ENCODE measurements at places on chromosomes 1 and 21.

DNA sequence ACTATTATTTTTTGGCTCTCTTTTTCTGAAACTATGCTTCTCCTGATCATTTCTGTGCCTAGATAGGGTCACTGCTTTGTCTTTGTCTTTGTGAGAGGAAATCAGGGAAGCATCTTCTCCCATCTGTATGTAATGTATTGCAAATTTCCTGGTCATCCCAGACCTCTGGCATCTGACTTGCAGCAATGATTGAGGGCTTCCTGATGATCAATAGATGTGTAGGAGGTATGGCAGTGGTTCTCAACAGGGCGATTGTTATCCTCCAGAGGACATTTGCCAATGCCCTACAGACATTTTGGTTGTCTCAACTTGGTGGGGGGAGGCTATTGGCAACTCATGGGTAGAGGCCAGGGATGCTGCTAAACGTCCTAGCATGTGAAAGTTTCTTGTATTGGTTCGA, 64.7 kb downstream of the RGL1 start:
- DNase-seq = no peak

DNA sequence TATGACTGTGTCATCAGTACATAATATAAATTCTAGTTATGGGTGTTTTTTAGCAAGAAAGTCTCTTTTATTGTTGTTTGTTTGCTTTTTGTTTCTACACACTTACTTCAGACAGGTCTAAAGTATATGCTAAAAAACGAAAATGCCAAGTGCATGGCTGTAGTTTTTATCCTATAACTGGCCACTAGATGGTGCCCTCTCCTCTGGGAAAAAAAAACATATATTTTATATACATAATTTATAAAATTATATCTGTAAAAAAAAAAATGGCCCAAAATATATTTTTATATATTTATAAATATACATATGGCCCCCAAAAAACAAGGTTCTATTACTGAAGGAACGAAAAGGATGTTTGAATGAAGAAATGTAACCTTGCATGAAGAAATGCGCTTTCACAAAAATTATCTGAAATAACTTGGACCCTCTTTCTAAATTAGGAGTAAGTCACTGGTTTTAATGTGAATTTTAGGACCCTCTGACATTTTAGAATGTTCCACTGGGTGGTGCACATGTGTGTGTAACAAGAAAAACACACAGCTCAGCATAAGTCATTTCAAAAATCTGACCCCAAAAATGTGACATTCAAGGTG, 93.5 kb downstream of the TTLL7 start:
- DNase-seq = no peak

GRCh38 chr1:30322859-30323257, 400.5 kb downstream of the MATN1 start:
- no peak for DNase-seq

DNA sequence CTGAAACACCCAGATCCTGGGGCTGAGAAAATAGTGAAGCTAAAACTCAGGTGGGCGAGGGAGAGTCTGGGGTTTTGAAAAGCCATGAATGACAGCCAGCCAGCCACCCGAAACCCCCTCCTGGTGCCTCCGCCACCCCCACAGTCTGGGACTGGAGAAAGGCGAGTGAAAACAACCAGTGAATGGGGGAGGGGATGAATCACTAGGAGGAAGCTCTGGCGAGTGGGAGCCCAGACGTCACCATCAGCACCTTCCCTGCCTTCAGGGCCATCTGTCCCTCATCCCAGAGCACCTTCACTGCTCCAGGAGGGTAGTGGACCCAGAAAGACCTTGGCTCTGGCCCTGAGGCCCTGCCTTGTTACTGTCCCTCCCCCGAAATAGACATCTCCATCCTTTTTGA, 9.2 kb downstream of the RORC start:
- peak; percentile 64 for DNase-seq

DNA sequence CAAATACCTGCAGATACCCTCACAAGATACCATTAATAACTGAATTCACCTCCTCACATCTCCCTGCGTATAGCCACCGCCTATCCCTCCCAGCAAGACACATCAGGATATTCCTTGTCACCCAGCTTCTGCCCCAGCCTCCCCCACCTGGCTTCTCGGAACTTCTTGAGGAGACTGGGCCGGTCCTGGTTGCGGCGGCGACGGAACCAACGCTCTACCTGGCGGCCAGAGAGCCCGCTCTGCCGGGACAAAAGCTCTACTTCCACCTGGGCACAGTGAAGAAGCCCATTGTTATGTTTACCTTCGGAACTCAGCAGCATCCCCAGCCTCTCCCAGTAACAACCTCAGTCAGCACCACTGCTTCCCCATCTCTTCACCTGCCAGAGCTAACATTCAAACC, 6.7 kb downstream of the CERS2 start:
- DNase-seq = no peak

GRCh38 chr1:36511804-36512798, 29.4 kb upstream of the CSF3R start:
- DNase-seq = no peak

DNA sequence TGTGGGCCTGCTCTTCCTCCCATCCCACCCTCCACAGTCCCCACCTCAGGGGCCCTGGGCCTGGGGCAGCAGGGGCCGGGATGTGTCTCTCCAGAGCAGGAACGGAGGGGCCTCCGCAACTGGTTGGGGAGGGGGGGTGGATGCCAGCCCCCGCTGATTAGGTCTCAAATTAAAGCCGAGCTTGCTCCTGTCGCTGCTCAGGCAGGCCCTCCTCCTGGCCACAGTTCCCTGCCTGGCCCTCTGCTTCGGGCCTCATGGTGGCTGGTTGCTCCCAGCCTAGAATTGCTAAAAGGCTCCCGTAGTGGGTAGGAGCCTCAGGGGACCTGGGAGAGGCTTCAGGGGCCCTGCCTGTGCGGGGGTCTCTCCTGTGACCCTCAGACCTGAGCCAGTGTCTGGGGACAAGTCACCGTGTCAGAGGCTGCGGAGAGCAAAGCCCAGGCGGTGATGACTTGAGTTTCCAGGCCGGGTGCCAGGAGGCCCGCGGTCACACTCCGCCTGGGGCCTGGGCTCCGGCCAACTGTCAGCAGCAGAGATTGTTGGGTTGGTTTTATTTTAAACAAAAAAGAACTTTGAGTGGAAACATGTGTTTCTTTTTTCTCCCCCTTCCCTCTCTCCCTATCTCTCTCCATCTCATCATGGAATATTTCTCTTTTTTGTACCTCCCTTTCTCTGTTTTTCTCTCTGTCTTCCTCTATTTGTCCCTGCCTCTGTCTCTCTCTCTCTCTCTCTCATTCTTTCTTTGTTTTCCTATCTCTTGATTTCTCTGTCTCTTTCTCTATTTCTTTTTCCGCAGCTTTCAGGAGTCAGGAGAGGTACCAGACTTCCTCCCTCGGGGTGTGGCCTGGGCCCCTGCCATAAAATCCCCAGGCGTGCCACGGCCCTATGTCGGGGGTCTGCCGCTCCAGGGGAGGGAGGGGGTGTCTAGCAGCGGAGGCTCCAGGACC, 20.0 kb upstream of the EPHA2 start:
- DNase-seq = no peak

DNA sequence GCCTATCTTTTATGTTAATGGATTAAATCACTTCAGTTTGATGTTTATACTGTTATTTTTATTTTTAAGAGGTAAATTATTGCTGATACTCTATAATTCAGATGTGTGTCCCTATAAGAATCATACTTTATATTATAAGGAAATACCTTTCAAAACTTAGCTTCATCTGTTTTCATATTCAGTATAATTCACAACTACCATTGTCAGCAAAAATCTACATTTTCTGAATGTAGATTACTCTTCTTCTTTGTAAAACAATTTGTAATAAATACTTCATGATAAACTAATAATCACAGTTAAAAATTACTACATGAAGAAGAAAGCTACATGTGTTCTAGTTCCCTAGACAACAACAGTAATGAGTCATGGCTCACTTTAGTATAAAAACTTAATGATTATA, 115.4 kb upstream of the SERTAD4 start:
- DNase-seq = no peak

DNA sequence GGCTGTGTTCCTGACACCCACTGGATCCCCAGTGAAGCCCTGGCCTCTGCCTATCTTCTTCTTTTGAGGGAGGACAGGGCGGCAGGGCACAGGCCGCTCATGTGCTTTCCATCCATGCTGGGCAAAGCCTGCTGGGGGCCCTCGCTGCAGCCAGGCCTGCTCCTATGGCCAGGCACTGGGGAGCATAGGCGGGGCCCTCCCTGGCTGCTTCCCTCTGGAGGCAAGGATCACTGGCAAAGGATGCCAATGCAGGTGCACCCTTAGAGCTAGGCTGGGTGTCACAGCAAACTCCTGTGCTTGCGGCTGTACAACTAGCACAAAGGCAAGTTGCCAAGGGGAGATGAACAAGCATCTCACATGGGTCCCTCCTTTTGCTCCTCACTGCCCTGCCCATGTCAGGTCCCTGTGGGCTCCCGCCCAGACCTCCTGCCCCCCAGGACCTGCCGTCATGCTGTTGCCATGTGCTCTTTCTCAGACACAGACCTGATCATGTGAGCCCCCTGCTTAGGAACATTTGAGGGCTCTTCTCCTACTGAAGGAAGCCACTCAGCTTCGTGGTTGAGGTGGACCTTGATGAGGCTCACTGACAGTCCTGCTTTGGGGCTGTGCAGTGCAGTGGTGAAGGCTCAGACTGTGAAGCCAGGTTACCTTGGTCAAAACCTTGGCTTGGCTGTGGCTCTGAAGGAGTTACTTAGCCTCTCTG, 393.6 kb downstream of the PTPRU start:
- DNase-seq = no peak

DNA sequence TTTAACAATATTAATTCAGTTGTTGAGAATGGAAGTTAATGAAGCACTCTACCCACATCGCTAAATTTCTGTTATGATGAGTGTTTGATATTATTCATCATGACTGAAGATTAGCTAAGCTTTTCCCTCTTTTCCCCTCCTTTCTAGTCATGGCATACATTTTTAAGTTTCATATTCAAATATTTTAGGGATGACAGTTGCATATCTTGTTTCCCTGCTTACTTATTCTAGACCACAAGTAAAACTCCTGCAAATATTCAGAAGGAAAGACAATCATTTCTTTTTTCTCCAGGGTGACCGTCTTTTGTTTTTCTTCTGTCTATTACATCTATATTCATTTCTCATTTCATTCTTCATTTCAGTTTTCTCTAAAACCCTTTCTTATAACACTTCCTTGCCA, 906.0 kb downstream of the ADGRL2 start:
- no peak for DNase-seq

DNA sequence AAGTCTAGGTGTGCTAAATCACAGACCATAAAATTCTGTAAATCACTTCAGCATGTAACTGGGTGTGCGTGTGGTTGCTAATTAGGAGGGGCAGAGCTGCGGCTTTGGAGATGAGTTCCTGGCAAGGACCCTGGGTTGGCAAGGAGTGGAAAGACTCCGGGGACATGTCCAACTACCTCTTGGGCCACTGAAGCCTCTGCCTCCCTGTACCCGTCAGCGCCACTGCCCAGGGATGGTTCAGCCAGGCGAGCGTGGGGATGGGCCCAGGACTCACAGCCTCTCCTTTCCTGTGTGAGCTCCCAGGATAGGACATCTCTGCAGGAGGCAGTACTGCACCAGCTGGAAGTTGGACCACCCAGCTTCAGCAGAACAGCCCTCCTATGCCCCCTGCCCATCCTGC, 386.4 kb upstream of the VAMP3 start:
- DNase-seq = no peak

DNA sequence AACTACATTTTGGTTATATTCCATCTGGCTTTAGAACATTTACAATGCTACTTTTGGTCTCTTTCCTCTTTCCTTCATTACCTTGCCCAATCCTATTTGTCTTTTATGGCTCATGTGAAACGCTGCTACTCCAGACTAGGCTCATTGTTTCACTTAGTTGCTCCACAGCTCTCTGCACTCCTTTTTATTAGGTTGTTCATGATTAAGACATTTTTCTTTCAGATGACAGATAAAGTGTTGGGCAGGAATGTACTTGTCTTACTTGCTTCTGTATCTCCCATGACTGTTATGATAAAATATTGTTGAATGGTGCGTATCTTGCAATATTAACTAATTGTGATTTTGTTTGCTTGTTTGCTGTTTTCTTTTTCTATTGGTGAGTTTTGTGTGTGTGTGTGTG, 1532.3 kb downstream of the KCNT2 start:
- DNase-seq = no peak

DNA sequence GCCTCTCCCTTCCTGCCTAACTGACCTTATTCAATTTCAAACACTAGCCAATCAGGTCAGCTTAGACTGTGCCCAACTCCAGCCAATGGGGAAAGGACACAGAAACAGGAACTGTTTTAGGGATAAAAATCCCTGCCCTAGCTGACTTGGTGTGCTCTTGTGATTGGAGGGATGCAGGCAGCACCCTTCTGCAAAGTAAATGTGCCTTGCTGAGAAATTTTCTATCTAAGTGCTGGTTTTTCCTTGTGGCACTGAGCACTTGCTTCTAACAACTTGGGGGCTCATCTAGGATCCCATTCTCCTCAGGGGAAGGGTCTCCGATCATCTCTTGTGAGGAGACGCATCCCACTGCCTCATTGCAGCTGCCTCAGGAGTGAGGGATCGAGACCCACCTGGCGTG, 10.7 kb upstream of the CD2 start:
- no peak for DNase-seq

GRCh38 chr1:15833842-15834405, 13.6 kb upstream of the SPEN start:
- no peak for DNase-seq

- DNase-seq = no peak
Observed at GRCh38 chr1:86912281-86912900, 1.5 kb downstream of the SELENOF start.

DNA sequence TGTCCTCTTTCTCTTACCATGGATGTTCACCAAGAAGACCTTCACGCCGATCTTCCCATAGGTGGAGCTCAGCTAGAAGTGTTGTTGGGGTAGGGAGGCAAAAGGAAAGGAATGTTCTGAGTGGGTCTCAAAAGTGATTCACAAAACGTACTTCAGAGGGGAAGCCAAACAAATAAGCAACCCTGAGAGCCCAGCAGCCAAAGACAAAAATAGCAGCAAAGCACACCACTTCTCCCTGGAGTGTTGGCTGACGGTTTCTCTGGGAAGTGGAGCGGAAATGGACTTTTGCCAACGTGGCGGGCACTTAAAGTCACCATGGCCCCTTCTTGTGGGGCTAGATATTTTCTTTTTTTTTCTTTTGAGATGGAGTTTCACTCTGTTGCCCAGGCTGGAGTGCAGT, 23.1 kb downstream of the SLC26A9 start:
- DNase-seq = no peak

GRCh38 chr1:43436371-43436770, 17.4 kb downstream of the HYI start:
- DNase-seq = no peak

GRCh38 chr1:18972991-18973390, 16.5 kb upstream of the IFFO2 start:
- DNase-seq = no peak

DNA sequence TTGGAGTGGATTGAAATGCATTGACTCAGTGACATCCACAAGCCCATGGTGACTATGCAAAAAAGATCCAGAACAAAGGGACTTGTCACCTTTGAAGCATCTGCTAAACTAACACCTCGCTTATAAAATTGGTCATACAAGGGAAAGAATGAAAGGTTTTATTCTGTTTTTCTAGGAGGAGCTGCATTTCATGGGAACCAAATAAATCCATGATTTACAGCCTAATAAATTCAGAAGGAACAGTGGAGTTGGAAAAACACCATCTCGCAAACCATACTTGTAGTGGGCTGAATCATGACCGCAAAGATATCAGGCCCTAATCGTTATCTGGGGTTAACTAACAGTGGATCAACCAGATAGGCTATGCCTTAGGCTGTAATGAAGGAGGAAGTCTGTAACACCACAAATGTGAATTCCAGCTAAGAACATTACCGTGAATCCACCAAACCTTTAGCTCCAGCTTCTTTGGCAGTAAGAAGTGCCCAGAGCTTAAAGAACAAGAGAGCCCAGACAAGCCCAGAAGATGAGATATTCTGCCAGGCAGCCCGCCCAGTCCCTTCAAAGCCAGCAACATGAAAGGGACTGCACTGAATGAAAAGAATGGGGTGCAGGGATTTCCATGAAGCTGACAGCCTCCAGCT, 27.4 kb downstream of the RSPH1 start:
- no peak for DNase-seq
